Renal cortical epithelial cell (primary cell): ENCODE measurements at places on chromosomes 4 and X. TPM values are rescaled to one million over a fixed set of nuclear protein-coding genes. Genes with fewer than 3 reads are reported as not detected.
A peak's percentile ranks its signal among the peaks of the same experiment; 100 is the strongest.

DNA sequence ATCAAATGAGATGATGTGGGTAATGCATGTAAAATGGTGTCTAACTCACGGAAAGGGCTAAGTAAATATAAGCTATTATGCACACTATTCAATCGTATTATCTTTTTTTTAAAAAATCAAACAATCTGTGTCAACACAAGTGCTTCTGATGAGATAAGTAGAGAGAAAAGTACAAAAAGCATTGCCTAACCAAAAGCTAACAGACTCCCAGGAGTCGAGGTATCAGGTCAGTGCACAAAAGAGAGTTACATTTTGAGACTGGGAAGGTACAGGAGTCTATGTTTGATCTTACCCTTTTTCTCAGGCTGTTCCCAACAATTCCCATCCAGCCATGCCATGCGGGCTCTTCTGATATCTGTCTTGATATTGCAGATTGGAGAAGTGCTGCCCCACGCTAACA is 203.3 kb upstream of the ZIC3 start:
- no peak for DNase-seq

DNA sequence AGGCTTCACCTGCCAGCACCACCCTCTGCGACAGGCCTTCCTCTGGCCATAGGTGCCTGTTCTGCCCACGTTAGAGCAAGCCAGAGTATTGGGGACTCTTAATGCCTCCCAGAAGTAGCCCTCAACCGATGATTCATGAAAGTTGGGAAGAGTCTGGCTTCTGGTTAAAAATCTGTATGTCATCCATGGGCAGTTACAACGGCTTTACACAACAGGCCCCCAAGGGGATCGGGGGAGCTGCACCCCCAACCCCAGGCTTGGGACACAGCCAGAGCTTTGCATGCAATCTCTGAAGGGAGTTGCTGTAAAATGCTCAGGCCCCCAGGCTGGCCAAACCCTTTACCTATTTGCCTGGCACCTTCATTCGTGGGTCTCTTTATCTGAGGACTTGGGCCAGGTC is 5.4 kb upstream of the CYTL1 start:
- no peak for DNase-seq

Gene RHOXF2
- not detected in 2 replicates for total RNA-seq

Gene ETDA
- total RNA-seq, result not detected in 2 replicates

Gene SATL1
- not detected in 2 replicates for total RNA-seq

Gene HAND2
- not detected in 2 replicates for total RNA-seq

Gene BANK1
- total RNA-seq, result 1.0 and 1.9 TPM in 2 replicates

Gene ARX
- total RNA-seq, result not detected in 2 replicates

- DNase-seq, result peak; percentile 29
These were observed 8.0 kb upstream of the MSL3 start for GRCh38 chrX:11750046-11750445.

Gene USP27X
- 1.9 and 4.6 TPM in 2 replicates for total RNA-seq

DNA sequence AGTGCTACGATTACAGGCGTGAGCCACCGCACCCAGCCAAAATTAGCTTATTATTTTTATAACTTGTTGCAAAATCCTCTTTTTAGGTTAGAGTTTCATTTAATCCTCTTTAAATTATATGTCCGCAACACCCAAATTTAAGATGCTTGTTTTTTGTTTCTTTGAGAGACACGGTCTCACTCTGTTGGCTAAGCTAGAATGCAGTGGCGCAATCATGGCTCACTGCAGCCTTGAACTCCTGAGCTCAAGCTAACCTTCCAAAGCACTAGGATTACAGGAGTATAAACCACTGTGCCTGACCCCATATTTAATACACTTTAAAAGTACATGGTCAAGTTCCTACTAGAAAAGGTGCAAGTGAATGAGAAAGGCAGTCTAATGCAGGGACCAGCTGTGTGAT is 2.2 kb downstream of the RBBP7 start:
- no peak for DNase-seq

DNA sequence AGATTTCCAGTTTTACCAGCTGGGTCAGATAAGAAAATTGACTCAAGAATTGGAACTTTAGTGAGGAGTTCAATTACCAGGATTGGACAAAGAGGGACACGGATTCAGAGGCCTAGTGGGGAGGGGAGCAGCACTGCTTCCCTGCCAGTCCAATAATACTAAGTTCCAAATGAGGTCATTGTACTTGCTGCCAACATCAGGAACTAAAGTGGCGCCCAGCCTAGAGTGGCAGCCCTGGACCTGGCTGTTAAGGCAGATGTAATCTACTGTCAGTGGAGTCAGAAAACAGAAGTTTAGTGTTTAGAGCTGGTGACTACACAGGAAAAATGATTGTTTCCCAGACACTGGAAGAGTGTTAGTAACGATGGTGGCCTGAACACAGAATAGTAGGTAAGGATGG is 42.7 kb upstream of the RAPGEF2 start:
- DNase-seq, result no peak

- DNase-seq, result no peak
These were observed 110.1 kb downstream of the NHSL2 start for GRCh38 chrX:72020788-72021187.

DNA sequence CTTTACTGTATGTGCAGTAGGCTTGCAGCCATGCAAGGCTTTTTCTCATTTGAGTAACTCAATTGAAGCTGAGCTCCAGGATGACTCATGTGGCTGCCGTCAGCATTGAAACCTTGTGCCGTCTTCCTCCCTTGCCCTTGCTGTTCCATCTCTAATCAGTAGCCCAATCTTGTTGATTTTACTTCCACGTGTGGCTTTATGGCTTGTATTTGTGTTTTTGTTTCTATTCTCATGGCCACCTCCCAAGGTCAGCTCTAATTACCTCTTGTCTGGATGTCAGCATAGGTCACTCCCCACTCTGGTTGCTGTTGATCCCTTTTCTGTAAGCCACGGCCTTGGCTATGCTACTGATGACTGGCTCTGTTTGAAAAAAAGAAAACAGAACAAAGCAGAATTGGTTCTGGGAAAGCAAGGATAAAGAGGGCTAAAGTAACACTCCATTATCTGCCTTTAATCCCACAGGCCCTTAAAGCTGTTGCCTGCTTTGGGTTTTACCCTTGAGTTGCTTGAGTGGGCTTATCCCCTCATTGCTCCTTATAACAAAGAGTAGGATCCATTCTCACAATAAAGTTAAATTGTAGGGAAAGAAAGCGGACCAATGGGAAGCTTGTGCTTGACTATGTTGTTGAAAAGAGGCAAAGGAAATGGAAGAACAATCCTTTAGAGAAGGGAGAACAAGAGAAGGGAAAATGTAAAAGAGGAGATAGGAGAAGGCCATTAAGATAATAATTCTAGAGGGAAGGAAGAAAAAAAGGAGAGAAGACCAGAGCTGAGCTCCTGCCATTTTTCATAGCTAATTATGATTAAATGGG is 173.9 kb upstream of the PGRMC2 start:
- peak; percentile 91 for DNase-seq
